ENCODE measurements at places on chromosomes 2 and 18.

- no peak for DNase-seq
Observed at GRCh38 chr2:14354231-14354630, 278.3 kb upstream of the LRATD1 start.

- DNase-seq = no peak
Observed at GRCh38 chr2:230690439-230690838, 22.2 kb upstream of the CAB39 start.

- no peak for DNase-seq
Observed at GRCh38 chr2:148528356-148529064, 116.0 kb upstream of the EPC2 start.

DNA sequence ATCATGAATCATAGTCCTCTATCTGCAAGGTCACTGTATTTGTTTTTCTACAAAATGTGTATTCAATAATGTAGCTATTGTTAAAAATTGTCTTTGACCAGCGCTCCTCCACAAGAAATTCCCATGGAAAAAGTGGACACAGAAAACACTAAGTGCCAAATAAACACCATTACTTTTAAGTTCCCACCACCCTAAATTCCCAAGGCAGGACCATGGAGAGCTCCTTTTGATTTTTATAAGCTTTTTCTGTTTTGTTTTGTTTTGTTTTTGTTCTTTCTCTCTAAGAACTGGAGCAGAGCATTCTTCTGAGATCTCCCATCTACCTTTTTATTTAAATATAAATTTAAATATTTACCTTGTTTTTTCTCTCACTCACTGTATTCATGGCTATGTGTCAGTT lies 44.5 kb downstream of the LRATD1 start:
- DNase-seq = no peak

DNA sequence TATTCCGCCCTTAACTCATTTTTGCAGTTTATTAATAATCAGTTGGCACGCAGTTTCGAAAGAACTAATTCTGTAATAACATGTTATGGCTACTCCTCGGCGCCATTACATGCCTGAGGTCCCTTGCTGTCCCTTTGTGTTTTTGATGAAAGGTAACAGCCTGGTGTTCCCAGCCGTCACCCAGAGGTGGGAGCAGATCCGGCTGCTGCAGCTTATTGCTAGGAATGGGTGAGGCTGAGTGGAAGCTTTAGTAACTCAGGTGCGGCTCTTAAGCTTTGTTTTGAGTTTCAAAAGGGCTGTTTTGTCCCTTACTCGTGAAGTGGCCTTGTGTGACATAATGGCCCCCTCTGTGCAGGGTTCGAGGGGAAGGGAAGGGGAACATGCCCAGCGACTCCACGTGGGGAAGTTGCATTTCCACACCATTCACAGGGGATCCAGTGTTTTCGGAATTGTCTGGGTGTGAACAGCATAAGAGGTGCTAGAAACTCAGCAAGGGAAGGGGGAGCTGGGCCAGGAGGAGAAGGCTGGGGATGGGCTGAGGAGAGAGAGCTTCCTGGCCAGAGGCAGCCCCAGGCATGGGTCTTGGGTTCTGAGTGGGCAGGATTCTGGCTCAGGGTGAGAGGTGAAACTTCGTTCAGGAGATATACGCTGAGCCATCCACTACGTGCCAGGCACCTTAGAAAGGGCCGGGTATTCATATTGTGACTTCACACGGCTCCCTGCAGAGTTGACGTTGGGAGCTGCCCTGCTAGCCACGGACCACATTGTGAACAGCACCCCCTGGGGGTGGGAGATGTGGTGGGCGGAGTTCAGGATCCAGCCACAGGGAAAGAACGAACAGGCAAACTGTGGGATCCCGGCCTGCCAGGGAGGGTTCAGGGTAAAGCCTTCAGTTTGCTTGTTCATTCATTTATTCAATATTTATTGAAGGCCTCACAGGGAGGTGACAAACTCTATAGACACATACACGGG lies 84.4 kb downstream of the TGOLN2 start:
- peak; percentile 44 for DNase-seq

- peak; percentile 21 for DNase-seq
Observed at GRCh38 chr2:7014174-7014640, 97.0 kb downstream of the RNF144A start.

GRCh38 chr2:109128616-109129355 lies at the start of gene SH3RF3:
TSS of gene SH3RF3 (plus strand) at chr2:109129205.
- peak; percentile 24 for DNase-seq

DNA sequence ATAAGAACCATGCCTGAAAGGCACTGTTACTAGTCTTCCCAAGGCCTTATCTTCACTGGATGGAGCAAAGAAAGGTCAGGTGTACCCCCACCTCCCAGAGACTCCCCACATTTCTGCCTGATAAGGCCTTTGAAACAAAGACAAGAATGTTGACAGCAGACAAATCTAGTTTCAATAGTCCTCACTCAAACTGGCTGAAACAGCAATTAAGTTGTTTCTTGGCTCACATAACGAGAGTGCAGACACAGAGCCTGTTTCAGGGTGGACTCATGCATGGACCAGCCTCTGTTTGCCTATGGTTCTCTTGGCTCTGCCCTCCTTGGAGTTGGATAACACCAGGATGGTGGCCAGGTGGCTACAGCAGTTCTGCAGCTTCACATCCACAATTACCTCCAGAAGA lies 7.5 kb upstream of the CFAP221 start:
- no peak for DNase-seq

DNA sequence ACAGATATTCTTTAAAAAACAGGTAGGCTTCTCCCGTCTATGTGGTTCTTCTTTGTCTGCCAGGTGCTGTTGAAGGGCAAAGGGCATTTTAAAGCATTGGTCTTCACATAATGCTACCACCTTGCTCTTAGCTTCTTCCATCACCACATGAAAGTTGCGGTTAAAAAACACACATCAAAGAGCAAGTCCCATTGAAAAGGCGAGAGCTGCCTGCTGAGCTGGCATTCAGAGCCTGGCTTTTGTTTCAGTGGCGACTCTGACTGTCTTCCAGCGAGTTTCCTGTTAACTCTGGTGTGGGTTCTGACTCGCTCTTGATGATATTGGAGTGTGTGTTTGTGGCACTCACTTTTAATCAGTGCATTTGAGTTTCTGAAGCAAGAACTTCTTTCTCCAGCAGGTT lies 624.9 kb upstream of the FANCL start:
- DNase-seq = no peak

- DNase-seq = no peak
Observed at GRCh38 chr2:119713819-119714490, 35.0 kb downstream of the TMEM177 start.

- no peak for DNase-seq
Observed at GRCh38 chr2:3282056-3282998, 95.3 kb downstream of the EIPR1 start.

DNA sequence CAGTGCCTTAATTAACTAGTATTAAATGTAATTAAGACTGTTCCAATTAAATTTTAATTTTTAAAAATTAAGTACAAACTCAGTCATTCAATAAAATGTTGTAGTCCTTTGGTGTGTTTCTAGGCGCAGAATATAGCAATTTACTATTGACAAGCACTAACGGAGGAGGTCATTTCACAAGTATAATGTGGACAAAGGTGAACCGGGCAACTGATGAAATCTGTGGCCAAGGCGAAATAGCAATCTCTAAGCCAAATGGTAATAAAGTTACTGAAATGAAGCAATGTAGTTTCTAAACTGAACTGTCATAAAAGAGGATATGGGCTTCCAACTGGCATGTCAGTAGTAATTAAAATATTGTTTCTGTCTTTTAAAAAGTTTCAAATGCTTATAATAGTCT lies 27.5 kb downstream of the FIGN start:
- DNase-seq = no peak

All from germinal center (tissue), 1 donor.